ENCODE measurements at places on chromosomes 11 and 22. TPM values are rescaled to one million over a fixed set of nuclear protein-coding genes. Genes with fewer than 3 reads are reported as not detected.

Gene PTPRJ
- 7.7 TPM for total RNA-seq

Gene CCDC88B
- total RNA-seq = 1.8 TPM

DNA sequence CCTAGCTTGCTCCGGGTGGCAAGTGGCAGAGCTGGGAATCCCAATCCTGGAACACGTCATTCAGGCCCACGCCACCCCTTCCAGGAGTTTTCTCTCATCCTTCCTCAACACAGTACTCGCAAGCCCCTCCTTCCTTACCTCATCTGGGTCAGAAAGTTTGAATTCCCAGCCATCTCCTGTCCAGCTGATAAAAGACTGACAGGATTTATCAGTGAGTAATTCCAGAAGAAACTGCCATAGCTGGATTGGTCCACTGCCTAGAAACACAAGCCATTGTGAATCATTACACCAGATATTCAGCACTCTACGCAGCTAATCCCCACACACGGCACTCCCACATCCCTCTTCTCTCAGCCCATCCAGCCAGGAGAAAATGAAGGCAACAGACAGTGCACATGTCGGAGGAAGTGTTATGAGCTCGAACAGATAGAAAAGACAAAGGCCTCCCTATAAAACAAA is 124.0 kb downstream of the ETS1 start:
- H3K4me3 ChIP-seq = no peak overlapping the region
- H3K4me1 ChIP-seq = peaks cover 4% of the 10 kb centered on the region
- H3K36me3 ChIP-seq = peaks cover 18% of the 10 kb centered on the region
- H3K27me3 ChIP-seq = no peaks in the 10 kb centered on the region

DNA sequence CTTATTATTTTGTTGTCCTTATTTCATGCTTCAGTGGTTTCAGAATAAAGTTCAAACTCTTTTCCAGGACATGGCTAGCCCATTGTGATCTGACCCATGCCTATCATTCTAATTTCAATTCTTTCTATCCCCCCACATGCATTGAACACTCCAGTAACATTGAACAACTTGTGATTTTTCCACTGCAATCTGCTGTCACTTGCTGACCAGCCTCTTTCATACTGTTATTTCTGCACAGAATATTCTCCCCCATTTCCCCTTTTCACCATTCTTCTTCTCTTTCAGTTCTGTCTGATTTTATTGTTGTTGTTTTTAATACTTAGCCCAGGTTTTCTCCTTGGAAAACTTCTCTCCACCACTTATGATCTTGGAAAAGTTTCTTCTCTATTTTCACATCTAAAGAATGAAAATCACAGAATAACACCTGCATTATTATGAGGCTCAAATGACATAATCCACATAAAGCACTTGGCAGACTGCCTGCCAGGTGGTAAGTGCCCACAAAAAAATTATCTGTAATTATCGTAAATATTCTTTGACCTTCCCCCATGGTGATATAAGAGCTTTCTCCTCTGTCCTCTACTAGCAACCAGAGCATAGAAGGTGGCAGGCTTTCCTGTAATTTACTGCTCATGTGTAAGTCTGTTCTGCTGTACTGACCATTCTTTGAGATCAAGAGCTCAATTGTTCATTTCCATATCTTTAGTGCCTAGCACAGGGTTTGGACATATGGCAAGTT is 51.9 kb upstream of the EED start:
- H3K27me3 ChIP-seq = no peaks in the 10 kb centered on the region
- H3K4me1 ChIP-seq = peaks cover 10% of the 10 kb centered on the region
- H3K36me3 ChIP-seq = no peaks in the 10 kb centered on the region
- H3K4me3 ChIP-seq = no peak overlapping the region
- DNase-seq = no peak
- peak overlapping the region; percentile 27 for H3K27ac ChIP-seq

- peaks cover 36% of the 10 kb centered on the region for H3K27me3 ChIP-seq
- no peak for DNase-seq
- no peak overlapping the region for H3K27ac ChIP-seq
- no peaks in the 10 kb centered on the region for H3K36me3 ChIP-seq
Measured at GRCh38 chr22:50551160-50551752, 5.6 kb downstream of the KLHDC7B start.

DNA sequence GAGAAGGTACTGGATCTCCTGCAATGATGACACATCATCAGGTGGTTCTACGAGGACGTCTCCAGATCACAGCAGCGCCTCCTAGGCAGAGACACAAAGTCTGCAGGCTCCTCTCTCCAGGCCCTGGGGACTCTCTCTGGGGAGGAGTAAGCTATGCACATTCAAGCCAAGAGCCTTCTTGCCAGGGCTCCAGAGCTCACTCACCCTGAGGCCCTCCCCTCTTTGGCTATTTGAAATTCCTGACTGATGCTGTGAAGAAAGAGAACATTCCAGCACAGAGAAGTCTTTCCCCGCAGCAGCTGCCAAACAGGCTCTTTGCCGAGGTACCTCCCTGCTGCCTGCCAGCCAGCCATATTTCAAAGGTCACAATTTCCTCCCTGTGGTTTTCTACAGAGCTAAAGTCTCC is 204.9 kb downstream of the CSNK2A3 start:
- H3K27ac ChIP-seq = no peak overlapping the region
- H3K4me3 ChIP-seq = no peak overlapping the region
- no peaks in the 10 kb centered on the region for H3K27me3 ChIP-seq
- DNase-seq = no peak

- peak overlapping the region; percentile 98 for H3K27ac ChIP-seq
- peaks cover 64% of the 10 kb centered on the region for H3K4me1 ChIP-seq
- H3K36me3 ChIP-seq = no peaks in the 10 kb centered on the region
Measured at GRCh38 chr11:9687711-9688477, 24.0 kb downstream of the SWAP70 start.

- no peaks in the 10 kb centered on the region for H3K27me3 ChIP-seq
- no peaks in the 10 kb centered on the region for H3K36me3 ChIP-seq
- H3K27ac ChIP-seq = no peak overlapping the region
- H3K4me3 ChIP-seq = no peak overlapping the region
- peaks cover 26% of the 10 kb centered on the region for H3K4me1 ChIP-seq
- no peak for DNase-seq
Measured at GRCh38 chr11:44771841-44772240, 45.1 kb downstream of the TSPAN18 start.

GRCh38 chr11:17673951-17674350 is 45.4 kb upstream of the MYOD1 start:
- H3K27ac ChIP-seq = no peak overlapping the region
- H3K4me3 ChIP-seq = no peak overlapping the region
- no peaks in the 10 kb centered on the region for H3K36me3 ChIP-seq
- DNase-seq = peak; percentile 36
- H3K27me3 ChIP-seq = peaks cover 3% of the 10 kb centered on the region

- DNase-seq = no peak
- no peaks in the 10 kb centered on the region for H3K27me3 ChIP-seq
- no peak overlapping the region for H3K27ac ChIP-seq
Measured at GRCh38 chr11:35006389-35007128, 90.1 kb downstream of the PDHX start.

DNA sequence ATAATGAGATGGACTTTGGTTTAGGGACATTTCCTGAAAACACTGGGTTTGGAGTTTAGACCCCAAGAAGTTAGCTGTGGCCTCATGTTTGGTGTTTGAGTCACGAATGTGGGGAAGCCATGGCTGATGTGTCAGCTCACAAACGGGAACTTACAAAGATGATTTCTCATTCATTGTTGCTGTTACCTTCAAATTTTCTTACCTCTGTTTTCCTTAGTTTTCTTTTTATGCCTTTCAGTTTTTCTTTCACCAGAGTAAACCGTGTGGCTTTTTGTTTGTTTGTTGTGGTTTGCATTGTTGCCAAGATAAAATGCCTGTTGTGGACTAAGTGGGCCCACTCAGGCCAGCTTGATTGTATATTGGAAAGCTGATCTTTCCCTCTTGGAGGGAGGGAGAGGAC is 89.1 kb downstream of the SWAP70 start:
- H3K27ac ChIP-seq = peak overlapping the region; percentile 9
- peaks cover 20% of the 10 kb centered on the region for H3K36me3 ChIP-seq
- H3K27me3 ChIP-seq = no peaks in the 10 kb centered on the region
- H3K4me3 ChIP-seq = no peak overlapping the region
- DNase-seq = no peak
- H3K4me1 ChIP-seq = peaks cover 36% of the 10 kb centered on the region

DNA sequence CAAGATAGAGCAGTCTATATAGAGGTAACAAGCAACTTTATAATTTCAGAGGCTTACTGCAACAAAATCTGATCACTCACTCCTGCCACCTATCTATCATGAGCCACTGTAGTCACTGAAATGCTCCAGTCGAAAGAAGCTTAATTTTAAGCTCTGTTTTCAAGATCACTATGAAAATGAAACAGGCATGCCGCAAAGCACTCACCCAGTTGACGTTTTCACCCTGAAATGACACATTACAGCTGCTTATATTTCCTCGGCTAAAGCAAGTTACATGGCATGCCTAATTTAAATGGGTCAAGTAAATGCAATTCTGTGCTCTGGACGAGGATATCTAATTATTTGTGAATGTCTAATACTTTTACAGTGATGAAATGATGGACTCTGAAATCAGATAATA is 616.3 kb downstream of the FAM181B start:
- H3K36me3 ChIP-seq = no peaks in the 10 kb centered on the region
- no peak overlapping the region for H3K27ac ChIP-seq
- no peak for DNase-seq

Data from endothelial cell of umbilical vein (primary cell).